ENCODE measurements at places on chromosomes 2 and 18.

- no peak for DNase-seq
These were observed 6.8 kb downstream of the MAT2A start for GRCh38 chr2:85545780-85546240.

DNA sequence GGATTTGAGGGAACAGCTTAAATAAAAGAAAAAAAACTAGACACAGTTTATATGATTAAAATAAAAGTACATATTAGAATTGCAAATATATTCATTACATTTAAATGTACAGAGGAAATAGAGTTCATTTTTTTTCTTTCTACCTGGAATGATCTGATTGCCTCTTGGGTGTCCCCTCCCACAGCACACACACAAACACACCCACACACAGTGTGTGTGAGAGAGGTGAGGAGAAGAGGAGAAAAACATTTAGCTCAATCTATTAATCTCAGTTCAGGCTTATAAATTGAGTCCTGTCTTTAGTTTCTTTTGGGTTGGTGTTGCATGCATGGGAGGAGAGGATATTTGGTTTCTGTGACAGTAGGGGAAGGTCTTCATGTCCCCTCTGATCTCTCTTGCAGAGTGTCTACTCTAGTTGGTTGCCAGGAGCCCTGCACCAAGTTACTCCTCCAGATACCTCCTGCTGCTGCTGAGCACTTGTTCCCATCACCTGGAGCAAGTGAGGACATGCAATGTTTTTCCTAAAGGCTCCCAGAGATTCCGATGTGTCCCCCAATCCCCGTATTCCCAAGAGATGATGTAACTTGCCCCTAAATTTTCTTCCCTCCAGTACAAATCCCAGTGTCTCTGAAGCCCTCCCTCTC is 50.8 kb upstream of the REG3A start:
- no peak for DNase-seq

DNA sequence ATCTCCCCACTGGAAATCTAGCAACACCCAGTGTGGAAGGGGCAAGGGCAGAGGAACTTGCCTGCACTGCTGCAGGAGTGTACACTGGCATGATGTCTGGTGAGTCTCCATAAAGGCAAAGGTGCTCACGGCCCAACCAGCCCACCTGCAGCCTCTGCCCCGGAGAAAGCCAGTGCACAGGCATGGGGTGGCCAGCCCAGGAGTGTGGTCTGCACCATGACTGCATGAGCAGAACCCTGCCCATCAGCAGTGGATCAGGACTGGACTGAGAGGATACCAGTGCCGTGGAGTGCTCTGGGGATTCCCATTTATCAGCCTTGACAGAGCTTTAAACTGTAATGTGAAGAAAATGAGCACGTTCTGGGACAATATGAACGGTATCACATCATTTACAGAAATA is 342.6 kb upstream of the HS6ST1 start:
- DNase-seq = no peak

GRCh38 chr2:108927936-108928659 is 60.9 kb downstream of the EDAR start:
- DNase-seq = no peak

DNA sequence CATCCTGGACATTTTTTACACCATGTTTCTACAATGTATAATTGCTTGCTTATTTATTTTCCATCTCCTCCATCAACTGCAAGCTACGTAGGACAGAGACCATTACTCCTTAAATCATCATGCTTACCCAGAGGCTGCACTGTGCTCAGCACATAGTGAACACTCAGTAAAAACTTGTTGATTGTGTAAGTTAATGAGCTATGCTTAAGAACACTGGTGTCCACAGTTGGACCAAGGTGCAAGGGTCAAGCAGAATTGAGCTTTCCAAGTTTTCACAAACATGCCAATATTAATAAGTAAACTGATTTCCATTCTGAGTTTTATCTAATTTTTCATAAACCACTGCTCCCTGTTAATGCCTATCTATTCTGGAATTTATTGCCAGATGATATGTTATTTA is 464.2 kb upstream of the TCF4 start:
- no peak for DNase-seq

DNA sequence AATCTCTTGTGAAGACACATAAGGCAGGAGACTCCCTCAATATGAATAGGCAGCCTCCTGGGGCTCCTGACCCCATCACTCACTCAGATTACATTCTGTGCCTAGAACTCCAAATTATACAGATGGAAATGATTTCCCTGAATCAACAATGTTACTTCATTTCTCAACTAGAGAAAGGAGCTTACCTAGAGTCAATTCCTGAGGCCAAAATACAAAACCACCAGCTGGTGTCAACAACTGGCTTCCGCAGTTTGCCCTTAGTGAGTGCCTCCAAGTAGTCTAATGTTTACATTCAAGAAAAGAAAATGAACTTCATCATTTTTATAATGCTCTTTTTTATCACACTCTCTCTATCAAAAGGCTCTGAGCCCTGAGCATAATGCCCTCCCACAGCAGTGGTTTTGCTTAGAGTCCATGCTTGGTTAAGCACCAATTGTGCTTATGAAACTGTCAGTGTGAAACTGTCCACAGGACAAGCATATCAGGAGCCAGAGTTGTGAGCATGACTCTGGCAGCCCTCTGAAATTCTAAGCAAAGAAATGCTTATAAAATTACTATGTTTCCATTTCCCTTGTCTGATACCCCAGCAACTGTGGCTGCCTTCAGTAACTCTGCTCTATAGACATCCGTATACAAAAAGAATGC is 305.7 kb upstream of the PKDCC start:
- DNase-seq = no peak

- DNase-seq = peak; percentile 24
These were observed 237.5 kb downstream of the LDLRAD4 start for GRCh38 chr18:13455960-13456481.

GRCh38 chr2:120218181-120218580 is 5.0 kb downstream of the TMEM185B start:
- DNase-seq = no peak

DNA sequence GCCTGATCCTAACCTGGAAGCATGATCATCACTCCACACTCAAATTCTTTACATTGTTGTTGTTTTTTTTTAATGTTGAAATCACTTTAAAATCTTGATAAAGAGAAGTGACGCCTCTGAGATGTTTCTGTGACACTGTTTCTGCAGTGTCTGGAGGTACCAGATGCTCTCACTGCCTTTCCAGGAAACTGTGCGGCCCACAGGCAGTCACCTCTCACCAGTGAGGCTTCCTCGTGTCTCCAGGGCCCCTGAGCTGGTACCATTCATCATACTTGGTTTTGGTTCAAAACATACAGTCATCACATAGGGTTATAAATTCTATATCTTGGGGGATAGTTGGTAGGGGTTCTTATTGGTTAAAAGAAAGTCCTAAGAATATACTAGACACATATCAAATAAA is 10.1 kb upstream of the ID2 start:
- DNase-seq = no peak

DNA sequence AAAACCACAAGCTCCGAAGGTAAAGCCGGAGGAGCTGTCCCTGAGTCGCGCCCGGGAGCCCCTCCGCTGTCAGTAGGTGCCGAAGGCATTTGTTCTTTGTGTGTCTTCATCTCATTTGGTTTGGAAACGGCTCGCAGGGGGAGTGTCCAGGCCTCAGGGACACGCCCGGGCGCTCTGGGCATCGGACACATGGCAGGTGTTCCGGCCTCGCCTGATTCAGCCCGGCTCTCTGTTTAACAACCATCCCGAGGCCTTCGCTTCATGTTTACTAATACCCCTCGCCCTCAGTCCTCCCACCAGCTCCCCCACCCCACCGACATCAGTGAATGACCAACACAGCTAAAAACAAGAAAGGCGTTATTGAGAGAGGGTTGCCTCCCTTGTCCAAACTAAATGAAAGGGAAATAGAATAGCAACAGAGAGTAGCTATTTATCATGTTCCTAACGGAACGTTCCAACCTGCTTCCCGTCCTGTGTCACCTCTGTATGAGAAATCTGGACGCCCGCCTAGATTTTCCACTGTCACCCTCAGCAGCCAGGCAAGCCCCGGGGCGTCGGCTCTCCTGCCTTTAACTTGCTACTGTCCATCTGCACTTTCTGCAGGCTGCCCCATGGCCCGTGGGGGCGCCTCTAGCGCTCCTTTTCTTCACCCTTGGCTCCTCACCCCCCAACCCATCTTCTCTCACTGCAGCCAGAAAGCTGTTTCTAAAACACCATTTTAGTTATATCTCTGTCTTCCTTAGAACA is 73.9 kb downstream of the MYCN start:
- no peak for DNase-seq

- DNase-seq = no peak
These were observed 650.7 kb upstream of the HS6ST1 start for GRCh38 chr2:128969374-128969773.

DNA sequence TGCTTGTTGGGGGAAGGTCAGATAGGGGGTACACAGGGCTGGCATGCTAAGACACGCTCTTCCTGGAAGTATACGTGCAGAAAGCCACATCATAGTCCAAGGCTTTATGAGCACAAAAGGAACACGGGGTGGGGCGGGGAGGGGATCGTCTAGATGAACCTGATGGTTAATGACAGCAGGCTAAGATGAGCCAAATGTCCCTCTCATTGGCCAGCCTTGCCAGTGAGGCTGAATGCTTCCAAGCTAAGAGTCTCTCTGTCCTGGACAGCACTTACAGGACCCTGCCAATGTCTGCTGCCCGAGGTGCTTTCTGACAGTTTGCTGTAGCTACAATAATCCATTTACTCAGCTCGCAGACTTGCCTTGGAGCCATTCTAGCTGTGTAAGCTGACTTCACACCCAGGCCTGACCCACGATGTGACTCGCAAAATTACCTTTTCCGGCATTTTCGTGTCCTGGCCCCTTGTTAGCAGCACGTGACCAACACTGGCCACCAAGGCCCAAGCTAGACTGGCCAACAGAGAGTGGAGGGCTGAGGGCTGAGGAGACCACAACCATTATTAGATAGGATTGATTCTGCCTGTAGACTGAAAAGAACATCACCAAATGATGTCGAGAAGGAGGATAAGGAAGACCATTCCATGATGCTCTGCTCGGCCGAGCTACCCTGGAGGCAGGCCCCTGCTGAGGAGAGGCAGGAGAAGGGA is 84.2 kb downstream of the MALT1 start:
- no peak for DNase-seq

GRCh38 chr2:105344704-105345345 is 7.5 kb downstream of the C2orf49 start:
- no peak for DNase-seq

GRCh38 chr18:57839942-57840381 is 36.8 kb upstream of the ATP8B1 start:
- no peak for DNase-seq

DNA sequence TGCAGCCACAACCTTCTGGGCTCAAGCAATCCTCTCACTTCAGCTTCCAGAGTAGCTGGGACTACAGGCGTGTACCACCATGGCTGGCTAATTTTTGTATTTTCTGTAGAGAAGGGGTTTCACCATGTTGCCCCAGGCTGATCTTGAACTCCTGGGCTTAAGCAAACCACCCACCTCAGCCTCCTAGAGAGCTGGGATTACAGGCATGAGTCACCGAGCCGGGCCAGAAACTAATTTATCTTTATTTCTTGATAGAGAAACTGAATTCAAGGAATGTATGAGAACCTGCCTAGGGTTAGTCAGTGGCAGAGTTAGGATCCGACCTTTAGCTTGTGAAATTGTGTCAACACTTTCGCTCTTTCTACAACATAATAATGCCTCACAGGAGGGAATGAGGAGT is 19.3 kb upstream of the ITGAV start:
- DNase-seq = no peak

- no peak for DNase-seq
These were observed at the start of gene ADCYAP1 for GRCh38 chr18:904218-905090. Gene ADCYAP1 (plus strand): TSS chr18:904871. CDS start chr18:905387, 516 bp downstream.

- no peak for DNase-seq
These were observed 287.3 kb upstream of the REV1 start for GRCh38 chr2:99776906-99777646.

DNA sequence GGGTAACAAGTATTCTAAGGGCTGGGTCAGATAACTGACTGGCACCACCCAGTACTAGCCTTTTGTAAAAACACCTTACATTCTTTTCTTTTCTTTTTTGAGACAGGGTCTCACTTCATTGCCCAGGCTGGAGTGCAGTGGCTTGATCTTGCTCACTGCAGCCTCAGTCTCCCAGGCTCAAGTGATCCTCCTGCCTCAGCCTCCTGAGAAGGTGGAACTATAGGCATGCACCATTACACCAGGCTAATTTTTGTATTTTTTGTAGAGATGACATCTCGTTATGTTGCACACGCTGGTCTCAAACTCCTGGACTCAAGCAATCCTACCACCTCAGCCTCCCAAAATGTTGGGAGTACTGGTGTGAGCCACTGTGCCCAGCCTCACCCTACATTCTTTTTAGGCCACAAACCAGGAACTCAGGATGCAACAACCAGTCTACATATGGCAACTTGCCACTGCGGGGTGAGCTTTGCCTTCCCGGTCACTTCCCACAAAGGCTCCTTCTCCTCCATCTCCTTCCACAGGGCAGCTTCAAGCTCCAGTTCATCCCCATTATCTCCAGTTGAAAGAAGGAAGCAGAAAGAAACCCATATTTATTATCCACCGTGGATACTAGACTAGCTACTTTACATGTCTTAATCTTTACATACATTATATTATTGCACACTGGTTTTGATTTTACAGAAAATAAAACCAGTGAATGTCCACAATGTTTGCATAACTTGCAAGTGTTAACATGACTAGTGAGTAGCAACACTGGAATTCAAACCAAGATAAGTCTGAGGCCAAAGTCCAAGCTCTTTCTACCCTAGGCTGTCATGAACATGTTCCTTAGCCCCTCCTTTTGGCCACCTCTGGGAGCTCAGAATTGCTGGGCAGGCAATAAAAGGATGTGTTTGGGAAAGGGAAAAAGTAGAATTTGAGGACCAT is 23.7 kb upstream of the AP1S3 start:
- no peak for DNase-seq

- no peak for DNase-seq
These were observed 11.3 kb upstream of the VRK2 start for GRCh38 chr2:58035352-58035751.

DNA sequence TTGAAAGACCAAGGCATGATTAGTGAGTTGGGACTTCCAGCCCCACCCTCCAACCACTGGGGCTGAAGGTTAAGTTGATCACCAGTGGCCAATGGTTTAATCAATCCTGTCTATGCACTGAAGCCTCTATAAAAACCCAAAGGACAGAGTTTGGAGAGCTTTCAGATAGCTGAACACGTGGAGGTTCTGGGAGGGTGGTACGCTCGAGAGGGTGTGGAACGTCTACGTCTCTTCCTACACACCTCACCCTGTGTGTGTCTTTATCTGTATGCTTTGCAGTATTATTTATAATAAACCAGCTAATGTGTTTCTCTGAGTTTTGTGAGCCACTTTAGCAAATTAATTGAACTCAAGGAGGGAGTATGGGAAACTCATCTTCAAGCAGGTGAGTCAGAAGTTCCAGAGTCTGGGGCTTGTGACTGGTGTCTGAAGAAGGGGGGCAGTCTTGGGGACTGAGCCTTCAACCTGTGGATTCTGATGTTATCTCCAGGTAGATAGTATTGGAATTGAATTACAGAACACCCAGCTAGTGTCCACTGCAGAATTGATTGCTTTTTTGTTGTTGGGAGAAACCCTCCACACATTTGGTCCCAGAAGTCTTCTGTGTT is 20.3 kb downstream of the ACTR3 start:
- DNase-seq = peak; percentile 52

GRCh38 chr2:239826376-239826775 is 198.8 kb downstream of the NDUFA10 start:
- no peak for DNase-seq
